ENCODE measurements at places on chromosomes 5 and 9.
A peak's percentile ranks its signal among the peaks of the same experiment; 100 is the strongest.

DNA sequence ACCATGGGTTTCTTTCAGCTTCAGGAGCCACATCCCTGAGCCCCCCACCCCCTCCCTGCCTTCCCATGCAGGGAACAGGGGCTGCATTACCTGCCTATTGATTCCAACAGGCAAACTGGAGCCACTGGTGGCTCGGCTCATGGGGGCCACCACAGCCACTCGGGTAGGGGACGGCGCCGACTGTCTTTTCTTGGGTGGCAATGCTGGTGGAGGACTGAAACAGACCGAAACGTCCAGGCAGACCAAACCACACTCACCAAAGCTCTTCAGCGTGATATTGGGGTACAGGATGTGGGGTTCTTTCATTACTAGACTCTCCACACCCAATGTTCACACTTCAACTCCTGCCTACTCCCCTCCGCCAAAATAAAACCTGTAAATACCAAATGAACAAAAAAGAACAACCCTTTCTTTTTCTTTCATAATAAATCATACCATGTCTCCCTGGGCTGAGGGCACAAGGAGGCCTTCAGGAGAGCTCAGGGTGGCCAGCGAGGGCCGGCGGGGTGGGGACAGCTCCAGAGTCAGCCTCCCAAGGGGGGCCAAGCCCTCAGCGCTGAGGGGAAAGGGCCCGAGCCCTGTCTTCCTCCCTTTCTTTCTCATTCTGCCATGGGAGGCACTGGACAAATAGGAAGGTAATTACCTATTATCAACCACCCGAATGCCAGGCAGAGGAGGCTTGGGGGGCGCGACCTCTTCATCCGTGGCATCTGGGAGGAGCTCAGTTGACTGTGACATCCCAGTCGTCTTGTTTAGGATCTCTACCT, 83.3 kb downstream of the PRRT1B start:
- peak overlapping the region; percentile 94 for H3K27ac ChIP-seq
- DNase-seq = no peak
- peaks cover 31% of the 10 kb centered on the region for H3K4me1 ChIP-seq
- H3K36me3 ChIP-seq = peaks cover 5% of the 10 kb centered on the region

GRCh38 chr5:1074226-1074625, 37.6 kb downstream of the SLC12A7 start:
- H3K36me3 ChIP-seq = no peaks in the 10 kb centered on the region
- no peaks in the 10 kb centered on the region for H3K4me1 ChIP-seq
- DNase-seq = no peak

GRCh38 chr5:54902791-54903473, 82.5 kb downstream of the ESM1 start:
- H3K27me3 ChIP-seq = peaks cover 10% of the 10 kb centered on the region
- H3K4me3 ChIP-seq = no peak overlapping the region
- peak; percentile 69 for DNase-seq
- no peaks in the 10 kb centered on the region for H3K4me1 ChIP-seq
- no peak overlapping the region for H3K27ac ChIP-seq
- H3K36me3 ChIP-seq = no peaks in the 10 kb centered on the region

- no peak overlapping the region for H3K27ac ChIP-seq
- H3K4me1 ChIP-seq = no peaks in the 10 kb centered on the region
- no peaks in the 10 kb centered on the region for H3K27me3 ChIP-seq
Measured at GRCh38 chr5:31832966-31833365, 194.0 kb downstream of the PDZD2 start.

- H3K27ac ChIP-seq = no peak overlapping the region
- no peak overlapping the region for H3K4me3 ChIP-seq
- H3K4me1 ChIP-seq = no peaks in the 10 kb centered on the region
- DNase-seq = no peak
Measured at GRCh38 chr5:158861366-158861765, 238.3 kb downstream of the EBF1 start.

DNA sequence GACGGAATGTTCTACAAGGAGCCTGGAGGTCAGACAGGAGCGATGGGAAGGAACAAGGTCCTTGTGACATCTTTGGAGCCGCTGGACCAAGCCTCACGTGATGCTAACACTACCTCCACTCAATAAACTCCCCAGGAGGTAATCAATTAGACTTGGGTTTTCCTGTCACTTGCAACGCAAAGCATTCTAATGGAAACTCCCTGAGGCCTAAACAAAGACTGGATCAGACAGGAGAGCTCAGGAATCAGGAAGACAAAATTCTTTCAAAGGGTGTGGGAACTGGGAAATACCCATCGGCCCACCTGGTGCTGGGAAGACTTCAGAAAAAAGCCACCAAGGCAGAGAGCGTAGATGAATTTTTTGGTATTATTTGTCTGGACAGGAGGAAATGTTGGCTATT, 22.3 kb upstream of the UNC5A start:
- peaks cover 48% of the 10 kb centered on the region for H3K27me3 ChIP-seq
- H3K27ac ChIP-seq = no peak overlapping the region
- peaks cover 6% of the 10 kb centered on the region for H3K4me1 ChIP-seq

GRCh38 chr5:54090495-54091120, 219.8 kb downstream of the ARL15 start:
- H3K36me3 ChIP-seq = no peaks in the 10 kb centered on the region
- DNase-seq = peak; percentile 88
- no peak overlapping the region for H3K27ac ChIP-seq
- peaks cover 29% of the 10 kb centered on the region for H3K4me1 ChIP-seq
- H3K4me3 ChIP-seq = no peak overlapping the region

GRCh38 chr9:99778308-99778707, 43.4 kb upstream of the NR4A3 start:
- peak; percentile 77 for DNase-seq
- no peaks in the 10 kb centered on the region for H3K4me1 ChIP-seq
- no peak overlapping the region for H3K27ac ChIP-seq

DNA sequence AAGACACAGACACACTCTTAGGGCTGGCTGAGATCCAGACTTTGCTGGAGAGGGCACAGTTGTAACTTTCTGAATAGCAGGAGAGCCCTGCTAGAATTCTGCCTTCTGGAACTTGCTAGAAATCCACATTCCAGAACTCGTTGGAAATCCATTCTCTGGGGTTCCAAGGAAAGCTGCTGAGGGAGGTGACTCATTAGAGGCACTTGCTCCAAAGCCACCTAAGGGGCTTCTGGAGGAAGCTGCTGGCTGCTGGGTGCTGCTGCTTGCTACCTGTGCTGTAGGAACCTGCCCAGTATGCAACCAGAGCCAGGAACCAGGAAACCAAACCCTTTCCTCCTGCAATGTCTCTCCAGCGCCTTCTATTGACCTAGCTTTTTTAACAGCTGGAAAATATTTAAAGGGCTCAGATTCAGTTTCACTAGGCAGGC, 4.1 kb upstream of the TLE4 start:
- no peak overlapping the region for H3K4me3 ChIP-seq
- no peaks in the 10 kb centered on the region for H3K36me3 ChIP-seq
- DNase-seq = no peak
- H3K4me1 ChIP-seq = peaks cover 6% of the 10 kb centered on the region
- H3K27ac ChIP-seq = no peak overlapping the region

GRCh38 chr5:71839096-71839884, 120.2 kb downstream of the CARTPT start:
- no peak overlapping the region for H3K27ac ChIP-seq
- H3K4me1 ChIP-seq = no peaks in the 10 kb centered on the region
- H3K4me3 ChIP-seq = no peak overlapping the region
- no peaks in the 10 kb centered on the region for H3K27me3 ChIP-seq
- H3K36me3 ChIP-seq = no peaks in the 10 kb centered on the region

DNA sequence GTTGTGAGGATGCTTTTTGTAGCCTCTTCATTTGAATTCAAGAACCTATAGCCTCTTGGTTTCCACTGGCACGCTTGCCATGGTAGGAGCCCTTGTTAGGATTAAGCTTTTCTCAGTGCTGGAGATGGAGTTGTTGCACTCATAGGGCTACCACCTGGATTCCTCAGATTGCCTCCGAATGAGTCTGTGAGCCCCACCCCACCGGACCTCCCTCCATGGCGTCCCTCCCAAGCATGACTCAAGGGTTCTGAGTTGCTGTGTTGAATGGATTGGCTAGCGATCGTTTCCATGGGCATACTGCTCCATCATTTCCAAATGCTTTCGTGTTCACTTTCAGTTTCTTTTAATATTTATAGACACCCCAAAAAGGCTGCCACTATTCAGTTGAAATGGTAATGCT, 69.9 kb downstream of the DAPK1 start:
- peak overlapping the region; percentile 43 for H3K4me3 ChIP-seq
- peak; percentile 83 for DNase-seq
- no peaks in the 10 kb centered on the region for H3K27me3 ChIP-seq
- H3K36me3 ChIP-seq = no peaks in the 10 kb centered on the region
- H3K27ac ChIP-seq = peak overlapping the region; percentile 59

GRCh38 chr9:106862821-106863720, at the start of gene ZNF462:
Gene ZNF462 (plus strand): TSS chr9:106863166. CDS start chr9:106923384, 60,218 bp downstream.
- peak; percentile 84 for DNase-seq
- H3K4me1 ChIP-seq = peaks cover 7% of the 10 kb centered on the region
- no peaks in the 10 kb centered on the region for H3K27me3 ChIP-seq
- H3K27ac ChIP-seq = peak within 1 kb of the TSS; percentile 83
- H3K4me3 ChIP-seq = peak within 1 kb of the TSS; percentile 93
- no peaks in the 10 kb centered on the region for H3K36me3 ChIP-seq

GRCh38 chr5:78706825-78707224, 58.3 kb upstream of the LHFPL2 start:
- H3K4me3 ChIP-seq = no peak overlapping the region
- peak; percentile 48 for DNase-seq
- H3K27me3 ChIP-seq = no peaks in the 10 kb centered on the region
- no peaks in the 10 kb centered on the region for H3K36me3 ChIP-seq
- no peak overlapping the region for H3K27ac ChIP-seq

DNA sequence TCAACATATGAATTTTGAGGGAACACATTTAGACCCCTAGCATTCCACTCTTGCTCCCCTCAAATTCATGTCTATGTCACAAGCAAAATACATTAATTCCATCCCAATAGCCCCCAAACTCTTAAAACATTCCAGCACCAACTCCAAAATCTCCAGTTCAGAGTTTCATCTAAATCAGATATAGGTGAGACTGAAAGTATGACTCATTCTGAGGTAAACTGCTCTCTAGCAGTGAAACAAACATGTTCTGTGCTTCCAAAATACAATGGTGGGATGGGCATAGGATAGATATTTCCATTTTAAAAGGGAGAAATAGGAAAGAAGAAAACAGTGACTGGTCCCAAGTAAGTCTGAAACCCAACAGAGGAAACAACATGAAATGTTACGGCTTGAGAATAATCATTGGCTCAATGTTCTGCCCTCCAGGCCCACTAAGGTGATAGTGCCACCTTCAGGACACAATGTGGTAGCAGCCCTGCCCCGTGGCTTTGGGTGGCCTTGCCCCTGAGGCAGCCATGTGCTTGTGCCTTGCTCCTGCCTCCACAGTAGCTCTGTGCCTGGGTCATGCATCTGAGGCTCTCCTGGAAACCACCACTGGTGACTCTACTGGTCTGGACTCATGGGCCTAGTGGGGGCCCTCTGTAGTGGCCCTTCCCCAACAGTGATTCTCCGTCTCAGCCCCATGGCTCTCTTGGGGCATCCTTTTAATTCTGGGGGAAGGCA, 36.4 kb upstream of the IPPK start:
- no peaks in the 10 kb centered on the region for H3K4me1 ChIP-seq
- no peak overlapping the region for H3K27ac ChIP-seq
- DNase-seq = no peak
- no peak overlapping the region for H3K4me3 ChIP-seq
- H3K27me3 ChIP-seq = no peaks in the 10 kb centered on the region
- H3K36me3 ChIP-seq = peaks cover 5% of the 10 kb centered on the region

All from astrocyte (in vitro differentiated cells and primary cell).